ENCODE measurements at places on chromosomes 7 and 10.

GRCh38 chr7:110531186-110531585 lies 559.7 kb upstream of the LRRN3 start:
- no peak for DNase-seq

GRCh38 chr7:85469446-85470010 lies 282.7 kb upstream of the SEMA3D start:
- peak; percentile 15 for DNase-seq

- no peak for DNase-seq
These were observed 127.8 kb downstream of the HDAC9 start for GRCh38 chr7:18623389-18623788.

DNA sequence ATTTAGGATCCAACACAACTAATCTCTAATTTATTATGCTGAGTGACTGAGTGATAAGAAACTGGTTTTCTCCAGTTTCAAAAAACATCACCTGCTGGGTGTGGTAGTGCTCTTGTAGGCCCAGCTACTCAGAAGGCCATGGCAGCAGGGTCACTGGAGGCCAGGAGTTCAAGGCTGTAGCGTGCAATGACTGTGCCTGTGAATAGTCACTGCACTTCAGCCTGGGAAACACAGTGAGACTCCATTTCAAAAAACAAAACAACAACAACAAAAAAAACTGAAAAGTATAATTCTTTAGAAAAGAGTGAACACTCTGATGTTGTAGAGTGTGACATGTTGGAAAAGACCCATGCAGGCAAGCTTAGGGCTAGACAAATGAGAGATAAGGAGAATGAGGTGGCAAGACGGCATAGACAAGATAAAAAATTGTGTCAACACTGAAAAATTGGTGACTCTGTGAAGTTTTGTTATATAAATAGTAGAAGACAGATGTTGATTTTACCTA lies 150.1 kb upstream of the GPR22 start:
- no peak for DNase-seq

GRCh38 chr10:121681997-121682687 lies 83.9 kb upstream of the FGFR2 start:
- DNase-seq = no peak

DNA sequence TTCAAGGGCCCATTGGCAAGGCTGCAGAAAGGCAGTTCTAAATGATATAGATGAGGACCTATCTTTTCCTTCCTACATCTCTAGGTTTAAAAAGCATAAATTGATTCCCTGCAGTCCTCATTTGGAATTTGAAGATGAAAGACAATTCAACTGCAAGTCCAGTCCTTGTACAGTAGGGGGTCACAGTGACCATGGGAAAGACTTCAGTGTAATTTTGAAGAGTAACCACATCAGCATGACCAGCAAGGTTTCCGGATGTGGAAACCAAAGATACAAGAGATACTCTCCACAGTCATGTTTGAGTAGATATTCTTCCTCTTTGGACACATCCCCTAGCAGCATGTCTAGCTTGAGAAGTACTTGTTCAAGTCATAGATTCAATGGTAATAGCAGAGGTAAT lies 539.3 kb upstream of the TEX47 start:
- no peak for DNase-seq

DNA sequence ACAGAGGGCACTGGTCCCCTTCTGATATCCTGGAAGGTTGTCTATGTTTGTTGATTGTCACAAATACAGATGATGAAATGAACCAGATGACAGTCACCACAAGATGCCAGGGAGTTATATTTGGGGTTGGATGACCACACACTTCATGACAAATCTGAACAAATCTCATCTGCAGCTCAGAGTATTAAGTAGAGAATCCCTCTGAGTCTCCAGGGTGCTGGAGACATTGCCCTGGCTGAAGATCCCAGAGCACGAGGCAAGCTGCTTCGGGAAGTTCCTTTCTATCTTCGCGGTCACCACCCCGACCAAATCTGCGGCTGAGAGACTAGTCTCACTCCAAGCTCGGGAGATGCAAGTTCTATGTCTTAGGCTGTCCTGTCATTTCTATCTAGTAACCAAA lies 9.0 kb downstream of the DENND2A start:
- no peak for DNase-seq

- DNase-seq = no peak
These were observed 615 bp upstream of the WBP1L start for GRCh38 chr10:102743078-102743587.

- DNase-seq = no peak
These were observed 16.4 kb downstream of the NOD1 start for GRCh38 chr7:30462179-30462578.

DNA sequence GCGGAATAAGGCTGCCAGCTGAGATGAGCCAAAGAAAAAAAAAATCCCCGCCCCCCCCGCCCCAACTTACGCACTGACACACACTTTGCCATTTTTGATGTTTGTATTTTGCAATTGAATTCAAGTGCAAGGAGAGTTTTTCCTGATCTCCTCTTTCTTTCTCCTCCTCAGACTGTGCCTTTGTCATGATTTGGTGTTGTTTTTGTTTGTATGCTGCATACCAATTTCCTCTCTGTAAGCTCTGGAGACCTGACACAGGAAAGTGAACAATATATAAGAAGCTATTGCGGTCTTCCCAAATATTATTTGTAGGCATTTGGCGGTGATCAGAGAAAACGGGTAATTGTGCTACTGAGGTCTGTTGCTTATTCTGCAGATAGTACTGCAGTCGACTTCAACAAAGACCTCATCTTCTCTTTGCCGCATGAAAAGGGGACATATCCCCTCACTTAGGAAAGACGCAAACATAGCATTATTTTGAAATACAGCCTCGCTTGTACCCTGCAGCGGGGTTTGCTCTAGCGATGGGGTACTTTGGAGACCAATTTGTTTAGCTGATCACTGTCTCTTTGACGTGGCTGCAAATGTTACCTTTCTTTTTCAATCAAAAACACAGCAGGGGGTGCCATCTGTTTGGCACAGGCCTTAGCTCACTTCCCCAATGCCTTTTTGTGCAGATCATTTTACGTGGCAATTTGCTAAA lies 206.6 kb downstream of the SKAP2 start:
- no peak for DNase-seq

DNA sequence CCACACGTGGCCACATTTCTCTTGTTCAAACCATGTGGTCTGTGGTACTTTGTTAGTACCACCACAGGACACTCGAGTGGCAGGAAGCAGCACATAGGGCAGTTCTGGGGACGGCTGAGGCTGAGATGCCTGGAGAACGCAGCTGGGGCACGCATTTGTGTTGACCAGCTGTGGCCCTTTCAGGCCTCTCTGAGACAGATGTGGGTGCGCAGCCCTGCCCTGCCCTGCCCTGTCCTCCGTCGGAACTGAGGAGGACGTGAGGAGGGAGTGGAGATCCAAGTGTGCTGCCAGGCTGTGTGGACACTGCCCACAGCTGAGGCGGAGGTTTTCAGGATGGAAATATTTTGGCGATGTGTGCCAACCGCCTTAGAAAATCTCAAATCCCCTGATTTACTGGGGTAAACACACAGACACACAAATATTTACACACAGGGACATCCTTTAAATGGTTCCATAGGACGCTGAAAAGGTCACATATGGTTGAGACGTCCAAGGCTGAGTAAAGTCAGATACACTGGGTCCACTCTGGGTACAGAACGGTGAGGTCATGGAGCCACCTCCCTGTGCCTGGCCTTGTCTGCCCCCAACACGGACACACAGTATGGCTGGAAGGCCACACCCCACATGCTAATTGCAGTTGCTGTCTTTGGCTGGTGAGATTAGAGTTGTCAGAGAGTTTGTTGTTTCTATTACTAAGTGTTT lies 14.8 kb downstream of the BHLHA15 start:
- DNase-seq = no peak

DNA sequence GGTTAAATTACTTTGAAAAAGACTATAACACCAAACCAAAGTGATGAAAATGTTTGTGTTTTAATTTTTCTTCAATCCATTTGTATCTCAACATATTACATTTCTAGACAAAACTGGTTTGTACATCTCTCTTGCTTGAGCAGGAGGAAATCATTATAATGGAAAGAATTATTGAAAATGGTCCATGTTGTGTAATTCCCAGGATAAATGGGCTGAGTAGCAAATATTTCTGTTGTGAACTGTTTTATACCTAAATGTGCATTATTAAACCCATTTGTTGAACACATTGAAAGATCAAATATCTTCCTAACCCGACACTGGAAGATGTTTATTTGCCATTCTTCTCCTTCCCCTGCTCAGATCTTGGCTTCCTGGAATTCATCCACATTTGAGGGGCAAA lies 14.1 kb upstream of the CDK6 start:
- DNase-seq = no peak

DNA sequence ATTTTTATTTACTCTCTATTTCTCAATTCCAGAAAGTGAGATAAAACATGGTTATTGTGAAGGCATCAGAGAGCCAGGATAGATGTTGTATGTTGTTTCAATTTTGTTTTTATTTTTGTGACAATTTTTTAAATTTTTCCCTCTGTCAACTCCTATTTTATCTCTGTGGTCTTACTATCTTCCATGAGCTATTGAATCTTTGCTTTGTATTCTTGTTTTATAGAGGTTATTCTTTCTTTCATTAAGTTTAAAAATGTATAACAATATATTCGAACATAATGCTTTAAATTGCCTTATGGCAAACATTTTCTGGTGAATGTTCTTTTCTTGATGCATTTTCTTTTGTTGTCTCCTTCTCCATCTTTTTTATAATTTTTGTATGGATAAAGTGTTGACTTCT lies 78.4 kb downstream of the POU6F2 start:
- DNase-seq = no peak

- peak; percentile 72 for DNase-seq
These were observed 30.2 kb upstream of the EZH2 start for GRCh38 chr7:148914208-148914777.

DNA sequence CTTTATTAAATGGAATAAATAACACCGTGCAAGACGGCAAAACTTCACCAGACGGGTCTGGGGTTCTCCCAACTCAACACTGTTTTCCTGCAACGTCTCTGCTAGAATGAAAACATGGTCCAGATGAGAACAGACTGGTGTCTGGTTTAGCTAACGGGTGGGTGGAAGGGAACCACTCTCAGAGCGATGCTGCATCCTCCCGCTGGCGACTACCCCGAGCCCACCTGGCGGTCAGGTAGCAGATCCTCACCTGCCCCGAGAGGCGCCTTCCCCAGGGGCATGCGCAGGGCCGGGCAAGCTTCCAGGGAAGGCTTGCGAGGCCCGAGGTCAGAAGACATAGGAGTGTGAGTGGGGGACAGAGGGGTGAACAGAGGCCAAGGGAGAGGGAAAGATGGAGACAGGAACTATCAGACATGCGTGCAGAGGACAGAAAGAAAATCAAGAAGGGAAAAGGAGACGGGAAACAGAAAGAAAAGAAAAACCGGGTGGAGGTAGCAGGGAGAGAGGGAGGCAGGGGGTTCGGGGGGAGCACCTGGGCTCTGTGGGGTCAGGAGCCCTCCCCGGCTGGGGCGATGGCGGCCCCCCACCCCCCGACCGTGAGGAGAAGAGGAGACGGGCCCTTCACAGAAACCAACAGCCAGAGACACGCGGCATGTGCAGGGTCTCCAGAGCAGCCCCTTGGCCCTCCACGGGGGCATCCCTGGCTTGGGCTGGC lies 222.0 kb downstream of the MAD1L1 start:
- DNase-seq = no peak
